NCI-H146 (cell line): ENCODE measurements at places on chromosomes 6 and 20.
A peak's percentile ranks its signal among the peaks of the same experiment; 100 is the strongest.

- DNase-seq: no peak
These were observed at the start of gene SIM1 for GRCh38 chr6:100464903-100465700. Gene SIM1 (minus strand): TSS chr6:100464921. CDS start chr6:100463468, 1,453 bp downstream.

- no peak for DNase-seq
These were observed 74.1 kb upstream of the NAA20 start for GRCh38 chr20:19943061-19943521.

DNA sequence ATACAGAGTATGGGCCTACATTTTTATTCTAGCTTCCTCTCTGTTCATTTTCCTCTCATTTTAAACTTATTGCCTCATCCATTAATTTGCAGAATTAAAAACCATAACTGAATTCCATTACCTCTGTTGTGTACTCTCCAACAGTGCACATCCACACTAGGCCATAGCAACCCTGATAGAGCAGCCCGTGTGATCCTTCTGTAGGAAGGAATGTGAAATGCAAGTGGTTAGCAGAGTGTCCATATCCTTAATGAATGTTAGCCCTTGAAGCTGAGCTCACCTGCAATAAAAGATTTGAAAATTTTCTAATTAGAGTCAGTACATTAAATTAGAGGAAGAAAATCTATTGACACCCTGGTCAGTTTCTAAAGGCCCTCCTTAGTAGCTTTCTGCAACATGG lies 6.5 kb upstream of the GRIK2 start:
- no peak for DNase-seq

- DNase-seq: peak; percentile 51
These were observed 32.8 kb downstream of the CD164 start for GRCh38 chr6:109349419-109349987.
